Spinal cord (tissue), 10 donors: ENCODE measurements at places on chromosomes 7 and 10. TPM values are rescaled to one million over a fixed set of nuclear protein-coding genes. Genes with fewer than 3 reads are reported as not detected.

GRCh38 chr10:52954407-52954806 is 181.8 kb upstream of the MBL2 start:
- DNase-seq = no peak

DNA sequence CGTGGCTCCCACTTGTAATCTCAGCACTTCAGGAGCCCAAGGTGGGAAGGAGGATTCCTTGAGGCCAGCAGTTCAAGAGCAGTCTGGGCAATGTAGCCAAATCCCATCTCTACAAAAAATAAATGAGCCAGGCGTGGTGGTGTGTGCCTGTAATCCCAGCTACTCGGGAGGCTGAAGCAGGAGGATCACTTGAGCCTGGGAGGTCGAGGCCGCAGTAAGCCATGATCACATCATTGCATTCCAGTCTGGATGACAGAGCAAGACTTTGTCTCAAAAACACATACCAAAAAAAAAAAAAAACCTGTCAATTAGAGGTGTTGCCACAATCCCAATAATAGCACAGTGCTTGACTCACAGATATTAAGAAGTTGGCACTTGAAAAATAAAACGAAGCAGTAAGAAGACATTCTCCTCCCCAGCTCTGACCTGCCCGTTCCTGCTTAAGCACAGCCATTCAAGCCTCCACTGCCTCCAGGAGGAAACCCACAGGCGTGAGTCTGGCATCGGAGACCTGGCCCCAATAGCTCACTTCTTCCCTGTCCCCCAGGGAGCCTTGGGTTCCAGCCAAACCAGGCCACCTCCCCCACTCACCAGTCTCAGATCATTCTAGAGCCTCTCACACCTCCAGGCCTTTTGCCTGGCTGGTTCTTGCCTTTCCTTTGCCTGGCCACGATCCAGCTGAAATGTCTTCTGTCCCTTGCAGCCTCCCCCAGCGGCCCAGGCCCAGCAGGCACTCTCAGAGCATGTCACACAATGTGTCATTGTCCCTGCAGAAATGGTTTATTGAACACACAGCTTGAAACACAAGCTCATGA is 45.3 kb upstream of the GTF2I start:
- no peak for DNase-seq

- no peak for DNase-seq
These were observed 236.4 kb downstream of the WDR37 start for GRCh38 chr10:1292611-1293031.

DNA sequence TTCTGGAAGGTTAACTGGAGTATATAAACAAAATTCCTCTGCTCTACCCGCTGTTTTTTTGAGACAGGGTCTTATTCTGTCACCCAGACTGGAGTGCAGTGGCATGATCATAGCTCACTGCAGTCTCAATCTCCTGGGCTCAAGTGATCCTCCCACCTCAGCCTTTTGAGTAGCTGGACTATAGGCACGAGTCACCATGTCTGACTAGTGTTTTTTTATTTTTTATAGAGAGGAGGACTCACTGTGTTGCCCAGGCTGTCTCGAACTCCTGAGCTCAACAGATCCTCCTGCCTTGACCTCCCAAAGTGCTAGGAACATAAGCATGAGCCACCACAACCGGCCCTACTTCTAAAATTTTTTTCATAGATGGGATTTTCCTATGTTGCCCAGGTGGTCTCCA is 2.2 kb downstream of the RAB18 start:
- DNase-seq = no peak

DNA sequence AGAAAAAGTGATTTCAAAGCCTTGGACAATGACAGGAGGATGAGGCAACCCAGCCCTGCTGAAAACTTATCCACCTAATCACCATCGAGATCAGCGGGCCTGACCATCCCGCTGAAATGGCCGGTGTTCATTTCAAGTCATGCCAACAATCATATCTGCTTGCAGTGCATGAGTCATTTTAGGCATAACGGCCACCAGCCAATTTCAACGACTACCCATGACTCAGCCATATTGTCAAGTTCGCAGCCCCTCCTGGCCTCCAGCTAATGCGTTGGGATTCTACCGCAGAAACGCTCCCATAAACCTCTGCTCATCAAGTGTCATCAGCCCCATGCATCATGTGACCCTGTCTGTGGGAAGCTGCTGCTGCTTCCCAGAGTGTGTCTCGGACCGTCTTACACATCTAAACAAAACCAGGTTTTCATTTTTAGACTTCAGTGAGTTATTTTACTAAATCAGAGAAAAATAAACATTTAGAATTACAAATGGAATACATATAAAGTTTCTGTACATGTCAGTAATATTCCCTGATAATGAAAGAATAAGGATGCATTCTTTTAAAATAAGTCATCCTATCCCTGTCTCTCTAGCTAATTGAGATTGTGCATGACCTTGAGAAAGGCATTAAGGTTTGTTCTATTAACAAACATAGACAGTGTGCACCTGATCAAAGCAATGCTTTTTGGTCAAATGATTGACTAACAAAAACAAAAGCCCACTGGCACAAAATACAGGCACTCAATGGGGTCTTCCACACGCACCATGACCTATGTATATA is 188.9 kb downstream of the ADAM12 start:
- no peak for DNase-seq

- no peak for DNase-seq
These were observed 93.0 kb upstream of the SORCS3 start for GRCh38 chr10:104548090-104548489.

GRCh38 chr7:151273651-151274390 is 25.3 kb upstream of the SMARCD3 start:
- no peak for DNase-seq

DNA sequence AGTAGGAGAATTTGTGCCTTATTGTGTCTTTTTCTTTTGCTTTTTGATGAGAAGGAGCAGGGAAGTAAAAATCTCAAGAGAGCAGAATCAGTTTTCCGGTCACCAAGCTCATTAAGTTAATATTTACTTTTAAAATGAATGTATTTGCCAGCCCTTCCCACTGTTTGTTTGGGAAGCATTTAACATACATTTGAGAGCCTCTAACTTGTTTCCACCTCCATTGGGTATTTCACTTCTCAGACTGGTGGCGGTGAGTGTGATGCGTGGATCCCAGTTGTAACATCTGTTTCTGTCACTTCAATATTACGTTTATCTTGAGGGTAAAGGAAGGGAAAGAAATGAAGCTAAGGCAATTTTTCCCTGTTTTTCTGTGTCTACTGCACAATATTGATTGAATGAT is 22.8 kb downstream of the CDK14 start:
- no peak for DNase-seq

GRCh38 chr7:6571160-6571779 is 6.0 kb upstream of the ZDHHC4 start:
- no peak for DNase-seq

DNA sequence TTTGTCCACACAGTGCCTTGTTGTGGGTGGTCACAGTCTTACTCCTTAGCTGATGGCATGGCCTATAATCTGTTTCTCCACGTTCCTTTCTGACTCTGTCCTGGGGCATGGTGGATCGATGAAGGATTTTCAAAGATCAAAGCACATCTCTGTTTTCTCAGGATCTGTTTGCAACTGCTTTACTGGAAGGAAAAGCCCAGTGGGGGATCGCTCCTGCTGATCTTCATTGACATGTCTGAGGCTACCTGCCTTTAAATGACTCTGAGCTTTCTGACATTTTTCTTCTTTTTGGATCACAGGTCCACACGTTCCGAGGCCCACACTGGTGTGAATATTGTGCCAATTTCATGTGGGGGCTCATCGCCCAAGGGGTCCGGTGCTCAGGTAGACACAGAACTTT is 68.0 kb upstream of the PRR15 start:
- DNase-seq = no peak

GRCh38 chr7:15341817-15342216 is 220.0 kb downstream of the AGMO start:
- no peak for DNase-seq

GRCh38 chr7:92884218-92884617 is 47.8 kb upstream of the CDK6 start:
- no peak for DNase-seq

DNA sequence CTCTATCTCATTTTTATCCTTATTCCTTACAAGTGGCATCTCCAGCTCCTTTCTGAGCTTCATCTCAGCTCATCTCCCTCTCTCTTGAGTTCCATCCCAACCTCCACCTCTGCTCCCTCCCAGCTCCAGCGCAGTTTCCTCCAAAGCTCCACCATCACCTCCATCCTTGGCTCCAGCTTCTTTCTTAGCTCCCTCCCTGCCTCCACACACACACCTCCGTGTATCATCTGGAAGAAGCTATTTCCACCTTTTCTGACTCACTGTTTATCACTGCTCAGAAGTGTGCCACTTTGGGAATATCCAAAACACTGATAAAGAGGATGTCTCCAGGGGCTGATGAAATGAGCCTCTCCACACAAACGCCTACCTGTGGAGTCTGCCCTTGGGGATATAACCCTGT is 481.4 kb downstream of the PTPRN2 start:
- DNase-seq = no peak

DNA sequence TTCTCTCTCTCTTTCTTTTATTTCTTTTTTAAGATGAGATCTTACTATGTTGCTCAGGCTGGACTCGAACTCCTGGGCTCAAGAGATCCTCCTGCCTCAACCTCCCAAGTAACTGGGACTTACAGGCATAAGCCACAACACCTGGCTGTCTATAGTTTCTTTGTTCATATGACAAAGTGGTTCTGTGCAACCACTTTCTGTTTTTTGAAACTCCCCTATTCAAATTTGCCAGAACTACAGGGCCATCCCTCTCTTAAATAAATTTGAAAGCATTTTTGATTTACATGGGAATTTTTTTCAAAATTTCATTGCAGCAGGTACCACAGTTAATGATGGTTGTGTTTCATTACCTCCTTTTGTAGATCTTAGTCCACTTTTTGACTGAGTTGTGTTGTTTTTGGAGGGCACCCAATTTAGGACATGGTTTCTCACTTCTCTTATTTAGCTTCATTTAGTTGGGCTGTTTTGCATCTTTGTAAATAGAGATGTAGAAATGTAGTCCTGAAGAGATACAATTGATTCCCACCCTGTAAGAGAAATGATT is 119.2 kb downstream of the LRRC4 start:
- DNase-seq = no peak

DNA sequence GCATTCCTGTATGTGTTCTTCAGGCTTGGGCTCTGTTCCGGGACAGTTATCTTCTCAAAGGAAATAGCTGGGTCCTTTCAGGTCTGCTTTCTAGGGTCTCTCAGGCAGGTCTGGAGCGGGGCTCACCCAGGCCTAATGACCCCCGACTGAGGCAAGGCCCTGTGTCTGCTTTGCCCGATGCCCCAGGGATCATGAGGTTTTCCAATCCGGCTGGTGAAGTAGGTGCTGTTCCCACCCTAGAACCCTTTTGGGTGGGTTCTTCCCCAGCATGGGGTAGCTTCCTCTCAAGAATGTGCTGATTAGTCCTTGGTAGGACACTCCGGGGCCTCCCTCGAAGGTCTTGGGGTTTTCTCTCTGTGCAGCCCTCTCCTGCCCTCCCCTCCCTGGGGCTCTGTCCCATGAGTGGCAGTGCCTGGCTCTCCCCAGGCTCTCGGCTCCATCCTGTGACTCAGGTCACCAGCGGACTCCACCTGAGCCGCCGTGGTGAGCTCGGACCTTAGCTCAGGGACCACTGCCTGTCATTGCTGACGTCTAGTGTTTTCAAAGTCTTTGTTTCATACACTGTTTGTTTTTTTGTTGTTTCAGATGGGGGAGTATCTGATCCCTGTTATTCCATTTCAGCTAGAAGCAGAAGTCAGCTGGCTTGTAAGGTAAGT is 71.0 kb upstream of the NKX6-2 start:
- no peak for DNase-seq

- no peak for DNase-seq
These were observed 44.2 kb upstream of the FRMD4A start for GRCh38 chr10:14374745-14375445.

DNA sequence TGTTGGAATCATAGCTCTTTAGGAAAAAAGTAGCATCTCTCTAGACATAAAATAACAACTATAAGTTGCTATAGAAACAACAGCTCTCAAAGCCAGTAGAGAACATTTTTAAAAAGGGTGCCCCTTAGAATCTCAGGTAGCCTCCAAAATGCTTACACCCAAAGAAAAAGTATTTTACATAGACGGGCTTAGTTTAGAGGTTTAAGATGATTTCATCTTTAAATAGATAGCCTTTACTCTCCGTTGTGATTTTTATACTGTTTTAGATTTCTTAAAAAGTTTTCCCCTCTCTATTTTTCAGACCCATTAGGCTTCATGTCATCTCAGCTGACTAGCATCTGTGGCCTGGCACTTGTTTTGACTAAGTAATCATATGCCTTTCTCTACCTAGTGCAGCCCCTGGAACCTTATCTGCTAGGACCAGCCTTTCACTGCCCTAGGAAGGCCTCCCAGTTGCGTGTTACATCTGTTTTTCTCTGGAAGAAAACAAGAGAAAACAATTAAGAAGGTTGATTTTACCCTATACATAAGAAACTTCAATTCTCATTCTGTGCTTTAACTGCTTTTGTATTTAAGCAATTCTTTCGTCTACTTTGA is 6.9 kb upstream of the BPGM start:
- no peak for DNase-seq

- DNase-seq = no peak
These were observed 243.9 kb downstream of the REEP3 start for GRCh38 chr10:63765126-63765525.

DNA sequence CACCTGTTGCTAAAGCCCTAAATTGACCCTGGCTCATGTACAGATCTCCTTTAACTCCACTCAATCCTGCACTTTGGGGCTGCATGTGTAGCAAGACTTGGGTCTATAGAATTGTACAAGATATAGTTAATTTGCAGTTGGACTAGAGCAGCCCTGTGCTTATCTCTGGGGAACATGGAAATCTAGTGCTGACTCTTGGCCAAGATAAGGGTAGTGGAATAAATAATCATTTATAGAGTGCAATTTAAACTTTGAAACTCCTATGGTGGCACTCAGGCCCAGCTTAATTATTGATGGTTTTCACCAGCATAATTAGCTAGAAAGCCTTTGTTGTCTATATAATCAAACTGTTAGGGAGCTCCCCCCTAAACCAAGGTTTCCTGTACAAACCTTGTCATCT is 39.2 kb upstream of the MBL2 start:
- DNase-seq = no peak

- DNase-seq = no peak
These were observed 264.2 kb downstream of the MAD1L1 start for GRCh38 chr7:1968397-1969111.

ADARB2 gene
- total RNA-seq = 5.4 TPM

AS3MT gene
- 7.8 TPM for total RNA-seq

AGAP4 gene
- total RNA-seq = 14.8 TPM

CEP55 gene
- 7.4 TPM for total RNA-seq

PPP1R17 gene
- 1.8 TPM for total RNA-seq

LEP gene
- 0.10 TPM for total RNA-seq

CYP2C19 gene
- total RNA-seq = not detected

LIPF gene
- total RNA-seq = not detected

CDH23 gene
- 15.6 TPM for total RNA-seq

FGFR2 gene
- total RNA-seq = 80.7 TPM

TMEM213 gene
- not detected for total RNA-seq
